ENCODE measurements at places on chromosomes 7 and 10. TPM values are rescaled to one million over a fixed set of nuclear protein-coding genes. Genes with fewer than 3 reads are reported as not detected.
A peak's percentile ranks its signal among the peaks of the same experiment; 100 is the strongest.

DNA sequence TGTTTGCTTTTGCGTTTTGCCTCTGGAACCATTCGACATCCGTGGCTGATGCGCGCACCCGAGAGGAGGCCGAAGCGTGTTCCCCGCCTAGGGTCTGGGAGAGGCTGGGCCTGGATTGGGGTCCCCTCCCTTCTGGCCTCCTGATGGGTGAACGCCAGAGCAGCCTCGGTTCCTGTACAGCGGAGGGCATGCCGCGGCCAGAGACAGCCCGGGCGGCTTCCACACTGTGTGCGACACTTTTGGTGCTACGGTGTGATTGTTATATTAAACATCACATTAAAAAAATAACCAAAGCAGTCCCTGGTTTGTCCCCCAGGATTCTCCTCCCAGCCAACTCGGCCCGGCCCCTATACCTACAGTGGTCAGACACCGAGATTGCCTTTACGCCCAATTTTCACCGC, 3.7 kb upstream of the HOXA7 start:
- H3K4me3 ChIP-seq, result peak overlapping the region; percentile 57
- no peaks in the 10 kb centered on the region for H3K36me3 ChIP-seq
- no peak overlapping the region for H3K27ac ChIP-seq
- peaks cover 61% of the 10 kb centered on the region for H3K4me1 ChIP-seq
- DNase-seq, result no peak

- H3K4me1 ChIP-seq, result no peaks in the 10 kb centered on the region
- DNase-seq, result no peak
Measured at GRCh38 chr10:61076572-61077114, 132.7 kb upstream of the RHOBTB1 start.

The FGL2 gene
- total RNA-seq, result 2.0 TPM

The CHCHD1 gene
- total RNA-seq, result 7.9 TPM

The CPED1 gene
- not detected for total RNA-seq

The GIMAP6 gene
- total RNA-seq, result 63.9 TPM

DNA sequence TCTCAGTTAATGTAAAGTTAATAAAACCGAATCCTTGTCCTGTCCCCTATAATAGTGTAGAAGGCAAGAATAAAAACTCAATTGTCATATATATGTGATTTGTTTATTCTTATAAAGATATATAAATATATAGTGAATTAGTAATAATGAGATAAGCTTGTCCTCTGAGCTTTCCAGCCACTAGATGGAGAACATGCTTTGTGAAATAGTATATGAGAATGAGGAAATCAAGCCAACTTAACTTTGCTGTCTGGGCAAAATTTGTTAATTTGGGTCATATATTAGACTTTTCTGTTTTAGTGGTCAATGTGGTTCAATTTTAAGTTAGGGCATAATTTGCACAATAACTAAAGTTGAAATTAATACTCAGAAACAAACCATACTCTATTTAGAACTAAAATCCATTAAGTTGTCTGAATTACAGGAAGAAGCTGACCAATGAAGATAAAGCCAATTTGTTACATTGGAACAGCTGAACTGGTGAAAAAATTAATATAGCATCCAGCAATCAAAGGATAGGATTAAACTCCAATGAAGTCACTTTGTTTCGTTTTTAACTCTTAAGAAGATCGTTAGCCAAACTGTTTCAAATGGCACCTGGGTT, 595.0 kb downstream of the ARL4A start:
- no peaks in the 10 kb centered on the region for H3K4me1 ChIP-seq
- no peak overlapping the region for H3K27ac ChIP-seq
- no peaks in the 10 kb centered on the region for H3K27me3 ChIP-seq
- DNase-seq, result no peak

The TBX20 gene
- 0.23 TPM for total RNA-seq

DNA sequence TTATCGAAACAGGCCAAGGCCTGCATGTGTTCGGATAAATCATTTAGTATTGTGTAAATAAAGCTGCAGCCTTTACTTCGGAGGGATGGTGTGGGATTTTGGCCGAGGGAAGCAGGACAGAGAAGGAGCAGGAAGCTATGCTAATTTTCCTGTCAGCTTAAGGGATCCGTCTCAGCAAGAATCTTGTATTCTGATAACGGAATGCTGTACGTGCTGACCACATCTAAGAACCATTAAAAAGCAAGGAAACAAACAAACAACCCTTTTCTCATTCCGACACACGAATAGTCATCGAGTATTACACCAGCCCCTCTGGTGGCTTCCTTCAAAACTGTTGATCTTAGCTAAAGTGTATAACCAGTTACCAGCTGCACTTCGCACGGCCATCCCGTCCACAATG, 133.2 kb upstream of the TCF7L2 start:
- no peak overlapping the region for H3K27ac ChIP-seq
- no peaks in the 10 kb centered on the region for H3K4me1 ChIP-seq
- no peaks in the 10 kb centered on the region for H3K27me3 ChIP-seq
- H3K36me3 ChIP-seq, result peaks cover 7% of the 10 kb centered on the region
- DNase-seq, result no peak
- H3K4me3 ChIP-seq, result no peak overlapping the region

GRCh38 chr7:69342154-69342884, 256.0 kb upstream of the AUTS2 start:
- H3K36me3 ChIP-seq, result no peaks in the 10 kb centered on the region
- no peak overlapping the region for H3K4me3 ChIP-seq
- H3K4me1 ChIP-seq, result no peaks in the 10 kb centered on the region
- no peaks in the 10 kb centered on the region for H3K27me3 ChIP-seq

The TMEM139 gene
- 1.2 TPM for total RNA-seq

The LRMDA gene
- 1.2 TPM for total RNA-seq

The CUZD1 gene
- 4.1 TPM for total RNA-seq

DNA sequence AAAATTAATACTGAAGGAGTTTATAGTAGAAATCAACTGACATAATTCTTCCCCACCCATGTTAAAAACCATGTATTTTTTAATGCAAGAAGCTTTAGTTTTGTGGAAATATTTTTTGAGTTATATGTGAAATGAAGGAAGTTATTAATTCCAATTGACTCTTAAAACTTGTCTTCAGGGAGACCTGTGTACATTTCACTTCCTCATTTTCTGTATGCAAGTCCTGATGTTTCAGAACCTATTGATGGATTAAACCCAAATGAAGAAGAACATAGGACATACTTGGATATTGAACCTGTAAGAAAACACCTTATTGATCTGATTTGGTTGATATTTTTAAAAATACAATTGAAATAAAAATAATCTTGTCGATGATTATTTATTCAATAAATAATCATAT, 33.3 kb downstream of the CD36 start:
- H3K27me3 ChIP-seq, result no peaks in the 10 kb centered on the region
- no peak for DNase-seq
- no peak overlapping the region for H3K27ac ChIP-seq
- no peaks in the 10 kb centered on the region for H3K4me1 ChIP-seq
- H3K4me3 ChIP-seq, result no peak overlapping the region

DNA sequence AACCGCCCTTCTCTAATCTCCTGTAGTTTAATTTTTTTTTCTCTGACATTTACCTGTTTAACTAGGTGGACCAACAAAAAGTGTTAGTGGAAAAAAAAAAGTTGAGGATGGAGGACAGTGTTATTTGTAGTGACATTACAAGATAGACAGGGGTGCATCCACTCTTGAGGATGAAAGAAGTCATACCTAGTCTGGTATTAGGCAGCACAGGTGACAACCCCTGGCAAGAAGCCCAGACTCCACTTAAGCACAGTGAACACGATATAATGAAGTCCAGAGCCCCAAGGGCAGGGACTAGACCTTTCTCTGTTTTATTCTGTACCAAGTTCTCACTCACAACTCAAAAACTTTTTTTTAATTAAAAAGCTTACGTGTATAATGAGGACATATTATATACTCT, 268.4 kb downstream of the GPR37 start:
- no peak overlapping the region for H3K4me3 ChIP-seq
- no peak for DNase-seq
- H3K36me3 ChIP-seq, result no peaks in the 10 kb centered on the region
- H3K4me1 ChIP-seq, result no peaks in the 10 kb centered on the region
- H3K27me3 ChIP-seq, result no peaks in the 10 kb centered on the region

The C10orf53 gene
- total RNA-seq, result not detected

DNA sequence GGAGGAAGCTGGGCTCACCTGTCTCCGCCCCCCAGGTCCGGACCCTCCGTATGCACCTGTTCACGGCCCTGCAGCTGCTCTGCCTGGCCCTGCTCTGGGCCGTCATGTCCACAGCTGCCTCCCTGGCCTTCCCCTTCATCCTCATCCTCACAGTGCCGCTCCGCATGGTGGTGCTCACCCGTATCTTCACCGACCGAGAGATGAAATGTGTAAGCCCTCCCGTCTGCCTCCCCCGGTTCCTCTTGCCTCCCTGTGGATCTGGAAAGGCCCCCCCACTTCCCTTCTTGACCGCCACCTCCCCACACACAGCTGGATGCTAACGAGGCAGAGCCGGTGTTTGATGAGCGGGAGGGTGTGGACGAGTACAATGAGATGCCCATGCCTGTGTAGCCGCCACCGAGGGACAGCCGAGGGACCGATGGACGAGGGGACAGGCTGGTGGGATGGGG, 4.6 kb downstream of the FASTK start:
- H3K4me1 ChIP-seq, result peaks cover 7% of the 10 kb centered on the region
- H3K36me3 ChIP-seq, result peaks cover 43% of the 10 kb centered on the region
- no peak overlapping the region for H3K27ac ChIP-seq
- DNase-seq, result no peak
- no peaks in the 10 kb centered on the region for H3K27me3 ChIP-seq
- no peak overlapping the region for H3K4me3 ChIP-seq

- no peak overlapping the region for H3K27ac ChIP-seq
- H3K4me3 ChIP-seq, result no peak overlapping the region
- no peak for DNase-seq
- H3K27me3 ChIP-seq, result no peaks in the 10 kb centered on the region
Measured at GRCh38 chr7:110179037-110179436, 911.9 kb upstream of the LRRN3 start.

DNA sequence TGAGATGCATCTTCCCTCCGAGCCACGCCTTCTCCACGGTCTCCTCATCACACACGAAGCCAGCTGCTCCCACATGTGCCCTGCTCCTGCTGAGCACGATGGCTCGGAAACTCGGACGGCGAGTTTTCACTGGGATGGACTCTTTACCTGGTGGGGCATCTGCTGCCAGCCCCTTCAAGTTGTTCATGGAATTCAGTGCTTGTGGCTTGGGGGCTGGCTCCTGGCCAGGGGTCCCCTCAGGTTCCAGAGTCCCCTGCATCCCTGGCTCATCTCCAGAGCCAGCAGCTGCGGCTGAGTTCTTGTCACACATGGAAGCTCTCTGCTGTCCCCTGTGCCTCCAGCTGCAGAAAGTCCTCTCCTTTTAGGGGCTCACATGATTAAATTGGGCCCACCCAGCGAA, 654.0 kb downstream of the SDK1 start:
- no peak for DNase-seq
- no peak overlapping the region for H3K4me3 ChIP-seq
- H3K4me1 ChIP-seq, result no peaks in the 10 kb centered on the region
- no peaks in the 10 kb centered on the region for H3K36me3 ChIP-seq
- H3K27ac ChIP-seq, result no peak overlapping the region

- H3K36me3 ChIP-seq, result peaks cover 10% of the 10 kb centered on the region
- DNase-seq, result no peak
- no peaks in the 10 kb centered on the region for H3K27me3 ChIP-seq
- H3K4me3 ChIP-seq, result no peak overlapping the region
- H3K27ac ChIP-seq, result no peak overlapping the region
- H3K4me1 ChIP-seq, result no peaks in the 10 kb centered on the region
Measured at GRCh38 chr7:44415510-44415909, 74.9 kb downstream of the NUDCD3 start.

The MCM7 gene
- total RNA-seq, result 164 TPM

GRCh38 chr7:81111358-81111757, 192.5 kb upstream of the SEMA3C start:
- no peak overlapping the region for H3K4me3 ChIP-seq
- no peak for DNase-seq
- H3K36me3 ChIP-seq, result no peaks in the 10 kb centered on the region
- H3K4me1 ChIP-seq, result no peaks in the 10 kb centered on the region
- H3K27ac ChIP-seq, result no peak overlapping the region
- no peaks in the 10 kb centered on the region for H3K27me3 ChIP-seq

GRCh38 chr10:43417950-43418768, 9.2 kb upstream of the HNRNPF start:
- no peaks in the 10 kb centered on the region for H3K27me3 ChIP-seq
- H3K4me1 ChIP-seq, result peaks cover 2% of the 10 kb centered on the region
- no peaks in the 10 kb centered on the region for H3K36me3 ChIP-seq
- peak overlapping the region; percentile 83 for H3K27ac ChIP-seq
- H3K4me3 ChIP-seq, result no peak overlapping the region

GRCh38 chr7:155800741-155801267, 11.5 kb downstream of the SHH start:
- peaks cover 14% of the 10 kb centered on the region for H3K27me3 ChIP-seq
- no peak overlapping the region for H3K27ac ChIP-seq
- H3K4me1 ChIP-seq, result peaks cover 32% of the 10 kb centered on the region
- no peaks in the 10 kb centered on the region for H3K36me3 ChIP-seq
- no peak for DNase-seq

The PKD2L1 gene
- total RNA-seq, result not detected

DNA sequence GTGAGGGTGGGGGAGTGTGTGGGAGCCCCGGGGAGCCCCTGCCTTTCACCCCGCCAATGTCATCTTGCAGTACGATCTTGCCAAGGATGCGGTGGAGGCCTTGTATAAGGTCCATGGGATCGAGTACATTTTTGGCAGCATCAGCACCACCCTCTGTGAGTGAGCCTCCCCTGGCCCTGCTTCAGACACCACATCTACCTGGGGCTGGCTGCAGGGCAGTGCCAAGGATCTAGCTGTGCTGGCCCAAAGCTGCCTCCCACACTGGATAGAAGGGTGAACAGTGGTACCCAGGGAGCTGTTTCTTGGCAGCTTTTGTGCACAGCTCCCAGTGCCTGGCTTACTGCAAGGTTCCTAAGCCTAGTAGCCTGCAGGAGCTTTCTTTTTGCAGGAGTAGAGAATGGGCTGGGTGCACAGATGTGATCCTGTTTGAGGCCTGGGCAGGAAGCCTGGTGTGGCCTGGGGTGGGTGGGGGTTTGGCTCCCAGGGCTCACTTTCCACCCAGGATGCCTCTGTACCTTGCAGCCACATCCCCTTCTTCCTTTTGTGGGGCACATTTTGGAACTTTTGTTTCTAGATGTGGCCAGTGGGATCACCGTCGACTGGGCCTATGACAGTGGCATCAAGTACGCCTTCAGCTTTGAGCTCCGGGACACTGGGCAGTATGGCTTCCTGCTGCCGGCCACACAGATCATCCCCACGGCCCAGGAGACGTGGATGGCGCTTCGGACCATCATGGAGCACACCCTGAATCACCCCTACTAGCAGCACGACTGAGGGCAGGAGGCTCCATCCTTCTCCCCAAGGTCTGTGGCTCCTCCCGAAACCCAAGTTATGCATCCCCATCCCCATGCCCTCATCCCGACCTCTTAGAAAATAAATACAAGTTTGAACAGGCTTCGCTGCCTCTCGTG, 12.2 kb upstream of the CPA1 start:
- no peak for DNase-seq
- peaks cover 13% of the 10 kb centered on the region for H3K4me1 ChIP-seq
- no peaks in the 10 kb centered on the region for H3K27me3 ChIP-seq
- no peak overlapping the region for H3K4me3 ChIP-seq

The CALY gene
- total RNA-seq, result 4.7 TPM

GRCh38 chr7:151117565-151117964, 31.3 kb downstream of the AGAP3 start:
- H3K4me1 ChIP-seq, result no peaks in the 10 kb centered on the region
- no peaks in the 10 kb centered on the region for H3K27me3 ChIP-seq
- H3K27ac ChIP-seq, result peak overlapping the region; percentile 54
- DNase-seq, result peak; percentile 51
- H3K36me3 ChIP-seq, result peaks cover 5% of the 10 kb centered on the region

The LBX1 gene
- not detected for total RNA-seq

GRCh38 chr7:70177166-70177565, 578.9 kb downstream of the AUTS2 start:
- DNase-seq, result no peak
- peaks cover 4% of the 10 kb centered on the region for H3K4me1 ChIP-seq
- no peak overlapping the region for H3K4me3 ChIP-seq
- H3K27me3 ChIP-seq, result no peaks in the 10 kb centered on the region
- H3K36me3 ChIP-seq, result no peaks in the 10 kb centered on the region
- no peak overlapping the region for H3K27ac ChIP-seq
